CD4-positive, alpha-beta T cell treated with Interleukin-17A for 1 hour (primary cell): ENCODE measurements at places on chromosomes 5 and 9.

- no peak for DNase-seq
Observed at GRCh38 chr5:73158313-73158712, 14.7 kb upstream of the TMEM174 start.

GRCh38 chr9:133782157-133783130, 44.3 kb upstream of the SARDH start:
- peak; percentile 57 for DNase-seq

- no peak for DNase-seq
Observed at GRCh38 chr9:122056484-122056883, 36.6 kb downstream of the TTLL11 start.

- DNase-seq: no peak
Observed at GRCh38 chr5:178940569-178941360, at the start of gene ZNF454. ZNF454 (plus strand) TSS chr5:178941198; CDS start chr5:178942792, 1,594 bp downstream.

- peak; percentile 13 for DNase-seq
Observed at GRCh38 chr9:1018121-1018520, 32.0 kb upstream of the DMRT2 start.

DNA sequence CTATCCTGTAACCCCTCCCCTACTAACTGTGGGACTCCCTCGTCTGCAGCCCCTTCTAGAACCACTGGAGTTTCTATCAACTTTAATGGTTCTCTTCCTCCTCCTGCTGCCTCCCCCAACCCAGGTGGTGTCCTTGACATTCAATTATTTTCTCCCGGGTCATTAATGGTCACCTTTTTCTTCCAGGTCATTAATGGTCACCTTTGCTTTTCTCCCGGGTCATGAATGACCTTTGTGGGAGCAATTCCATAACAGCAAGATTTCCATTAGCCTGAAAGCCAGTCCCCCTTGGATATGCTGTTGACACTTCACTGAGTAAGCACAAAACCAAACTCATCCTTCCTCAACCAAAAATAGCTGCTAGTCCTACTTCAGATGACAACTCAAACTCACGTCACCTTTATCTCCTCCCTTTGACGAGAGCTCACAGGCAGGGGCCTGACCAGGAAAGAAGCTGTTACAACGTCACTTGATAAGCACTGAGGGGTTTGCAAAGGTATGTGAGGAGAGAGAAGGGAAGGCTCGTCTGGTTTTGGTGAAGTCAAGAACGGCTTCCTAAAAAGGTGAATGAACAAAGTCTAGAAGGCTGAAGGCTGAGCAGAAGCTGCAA, 10.9 kb downstream of the CCDC127 start:
- no peak for DNase-seq

GRCh38 chr5:111557686-111558085, 45.4 kb upstream of the STARD4 start:
- DNase-seq: no peak

DNA sequence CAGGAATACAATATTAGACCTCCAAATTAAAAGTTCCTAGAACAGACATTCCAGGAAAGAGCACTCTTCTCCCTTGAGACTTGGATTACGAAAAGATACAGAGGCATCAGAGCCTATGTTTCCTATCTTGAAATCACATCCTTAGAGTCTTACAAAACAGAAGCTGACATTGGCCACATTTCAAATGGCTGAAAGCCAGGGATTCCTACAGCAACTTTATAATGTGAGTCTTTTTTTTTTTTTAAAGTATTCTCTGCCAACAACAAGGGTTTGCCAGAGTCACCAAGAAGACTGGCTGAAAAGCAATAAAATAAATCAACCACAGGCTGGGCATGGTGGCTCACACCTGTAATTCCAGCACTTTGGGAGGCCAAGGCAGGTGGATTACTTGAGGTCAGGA, 63.1 kb downstream of the TRPM6 start:
- DNase-seq: no peak

DNA sequence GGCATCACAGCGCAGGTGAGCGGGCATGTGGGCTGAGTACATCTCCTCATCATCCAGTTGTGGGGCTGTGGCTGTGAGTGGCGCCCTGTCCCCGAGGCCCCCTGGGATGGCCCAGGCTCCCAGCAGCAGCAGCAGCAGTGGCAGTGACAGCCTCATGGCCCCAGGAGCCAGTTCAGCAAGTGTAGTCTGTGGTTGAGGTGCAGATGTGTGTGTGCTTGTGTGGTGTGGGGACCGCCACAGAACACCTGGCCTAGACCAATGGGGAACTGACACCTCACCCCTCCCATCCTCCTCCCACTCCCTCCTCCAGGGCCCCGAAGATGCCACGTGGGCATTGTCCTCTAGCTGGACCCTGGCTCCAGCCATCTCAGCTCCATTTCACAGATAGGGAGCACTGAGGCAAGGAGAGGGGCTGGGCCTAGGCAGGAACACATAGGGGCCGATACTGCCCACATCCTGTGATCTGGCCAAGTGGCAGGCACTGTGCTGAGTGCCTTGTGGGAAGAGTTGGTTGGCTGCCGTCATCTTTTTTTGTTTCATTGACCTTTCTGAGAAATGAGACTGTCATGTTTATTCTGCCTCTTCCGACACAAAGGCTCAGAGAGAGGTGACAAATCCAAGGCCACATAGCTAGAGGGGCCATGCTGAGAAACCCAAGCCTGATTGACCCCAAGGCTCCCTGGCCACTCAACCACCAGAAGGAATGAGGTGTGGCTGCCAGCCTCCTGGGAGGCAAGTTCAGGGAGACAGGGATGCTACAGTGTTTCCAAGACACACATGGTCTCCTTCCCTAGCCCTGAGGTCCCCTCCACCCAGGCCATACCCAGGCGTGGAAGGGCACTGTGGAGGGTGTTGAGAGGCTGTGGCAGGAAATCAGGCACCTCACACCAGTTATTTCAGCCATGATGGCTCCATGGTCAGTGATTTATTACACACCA, at the start of gene MZB1:
TSS of gene MZB1 (minus strand) at position 213 of the 938 bp plus-strand sequence. CDS start at position 156, 57 bp downstream.
- peak; percentile 84 for DNase-seq

GRCh38 chr9:121308765-121309164, 40.8 kb downstream of the GSN start:
- no peak for DNase-seq

- DNase-seq: no peak
Observed at GRCh38 chr9:91500509-91501014, 76.9 kb upstream of the NFIL3 start.

DNA sequence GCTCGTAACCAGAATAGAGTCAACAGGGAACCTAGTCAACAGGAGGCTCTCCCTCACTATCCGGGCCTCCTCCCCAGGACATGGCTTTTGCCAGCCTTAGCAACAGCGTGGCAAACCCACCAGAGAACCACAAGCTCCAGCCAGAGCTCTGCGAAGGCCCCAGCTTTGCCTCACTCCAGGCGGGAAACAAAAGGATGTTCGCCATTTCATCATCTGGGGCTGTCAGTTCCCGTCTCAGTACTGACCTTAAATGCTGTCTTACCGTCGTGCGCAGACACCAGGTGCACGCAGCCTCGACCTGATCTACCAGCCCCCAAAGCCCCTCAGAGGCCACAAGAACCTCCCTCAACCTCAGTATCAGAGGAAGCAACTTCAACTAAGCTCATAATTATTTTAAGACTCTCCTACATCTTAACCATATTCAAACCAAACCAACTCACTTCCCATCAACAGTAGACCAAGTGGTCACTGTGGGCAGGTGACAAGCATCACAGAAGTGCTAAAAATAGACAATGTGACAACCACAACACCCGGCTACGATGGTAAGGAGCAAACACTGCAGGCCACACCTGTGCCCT, 71.4 kb downstream of the SEMA4D start:
- peak; percentile 57 for DNase-seq

- DNase-seq: no peak
Observed at GRCh38 chr5:58887721-58888409, 305.0 kb downstream of the RAB3C start.

DNA sequence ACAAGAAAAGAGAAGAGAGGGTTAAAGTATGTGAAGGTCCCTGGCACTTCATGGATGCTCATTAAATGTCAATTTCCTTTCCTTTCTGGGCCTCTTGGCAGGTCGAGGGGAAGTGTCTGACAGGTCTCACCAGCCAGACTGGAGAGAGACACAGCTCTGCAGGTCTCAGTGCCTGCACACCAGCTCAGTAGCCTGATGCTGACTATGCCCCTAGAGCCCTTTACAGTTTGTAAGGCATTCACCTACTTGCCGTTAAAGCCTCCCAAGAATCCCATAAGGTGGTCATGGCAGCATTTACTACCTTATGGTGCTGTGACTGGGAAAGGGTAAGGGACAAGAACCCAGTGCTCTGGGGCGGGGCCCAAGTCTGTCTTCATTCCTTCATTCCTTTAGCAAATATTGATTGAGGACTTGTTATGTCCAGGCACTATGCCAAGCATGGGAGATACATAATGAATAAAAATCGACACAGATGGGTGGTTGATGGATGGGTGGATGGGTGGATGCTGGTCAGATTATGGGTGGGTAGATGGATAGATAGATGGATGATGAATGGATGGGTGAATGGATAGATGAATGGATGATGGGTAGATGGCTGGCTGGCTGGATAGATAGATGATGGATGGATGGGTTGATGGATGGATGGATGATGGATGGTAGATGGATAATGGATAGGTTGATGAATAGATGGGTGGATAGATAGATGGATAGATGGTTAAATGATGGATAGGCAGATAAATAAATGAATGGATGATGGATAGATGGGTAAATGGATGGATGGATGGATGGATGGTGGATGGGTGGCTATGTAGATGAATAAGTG, 21.3 kb upstream of the KIF12 start:
- DNase-seq: no peak

- no peak for DNase-seq
Observed at GRCh38 chr9:76732341-76732958, 31.8 kb upstream of the PCA3 start.

GRCh38 chr5:158802941-158803341, 296.8 kb downstream of the EBF1 start:
- DNase-seq: no peak

- no peak for DNase-seq
Observed at GRCh38 chr9:115373000-115373709, 255.2 kb upstream of the TNC start.

- DNase-seq: no peak
Observed at GRCh38 chr5:36017622-36018021, 26.4 kb upstream of the UGT3A1 start.

DNA sequence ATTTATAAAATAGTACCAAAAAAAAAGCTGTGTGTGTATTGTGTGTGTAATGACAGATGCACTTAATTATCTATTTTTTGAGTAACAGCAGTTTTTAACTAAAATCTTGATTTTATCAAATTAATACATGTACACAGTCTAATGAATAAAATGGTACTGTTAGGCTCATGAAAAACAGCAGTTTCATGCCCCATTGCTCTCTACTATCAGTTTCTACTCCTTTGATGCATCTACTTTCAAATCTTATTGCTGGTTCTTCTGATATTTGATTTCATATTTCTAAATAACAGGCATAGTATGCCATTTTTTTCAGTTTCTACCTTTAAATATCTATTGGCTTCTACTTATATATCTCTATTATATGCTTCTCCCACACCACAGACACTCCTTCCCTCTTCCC, 117.4 kb downstream of the CCDC171 start:
- no peak for DNase-seq
